ENCODE measurements at places on chromosomes 4 and X.

GRCh38 chr4:155571184-155571944 lies 95.3 kb upstream of the GUCY1A1 start:
- DNase-seq = no peak

DNA sequence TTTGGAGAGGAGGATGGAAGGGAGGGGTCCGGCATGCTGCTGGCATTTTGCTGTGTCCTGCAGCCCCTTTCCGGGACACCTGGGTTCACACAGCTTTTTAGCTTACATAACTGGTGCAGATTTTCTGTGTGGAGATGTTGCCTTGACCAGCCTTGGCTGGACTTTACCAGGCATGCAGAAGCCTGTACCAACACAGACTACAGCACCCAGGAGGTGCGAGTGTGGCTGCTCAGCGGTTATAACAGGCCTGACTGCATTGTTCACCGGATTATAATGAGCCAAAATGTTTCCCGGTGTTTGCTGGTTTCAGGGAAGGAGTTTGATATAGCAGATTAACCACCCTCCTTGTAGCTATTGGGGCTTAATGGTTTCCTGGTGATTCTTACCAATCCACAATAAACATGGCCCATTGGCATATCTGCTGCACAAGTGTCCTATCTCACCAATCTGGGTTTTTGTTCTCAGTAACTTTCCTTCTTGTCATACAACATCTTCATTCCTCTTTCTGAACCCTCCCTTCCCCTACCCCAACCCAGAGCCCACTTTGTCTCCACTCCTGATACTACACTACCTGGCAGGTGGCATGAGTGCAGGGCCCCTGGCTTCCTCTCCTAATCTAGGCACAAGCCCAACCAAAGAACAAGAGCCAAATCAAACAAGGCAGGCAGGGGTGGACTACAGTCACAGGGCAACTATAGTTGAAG lies 3.9 kb downstream of the RPL10 start:
- peak; percentile 44 for DNase-seq

GRCh38 chrX:154724993-154725756 lies 25.7 kb downstream of the GAB3 start:
- DNase-seq = no peak

DNA sequence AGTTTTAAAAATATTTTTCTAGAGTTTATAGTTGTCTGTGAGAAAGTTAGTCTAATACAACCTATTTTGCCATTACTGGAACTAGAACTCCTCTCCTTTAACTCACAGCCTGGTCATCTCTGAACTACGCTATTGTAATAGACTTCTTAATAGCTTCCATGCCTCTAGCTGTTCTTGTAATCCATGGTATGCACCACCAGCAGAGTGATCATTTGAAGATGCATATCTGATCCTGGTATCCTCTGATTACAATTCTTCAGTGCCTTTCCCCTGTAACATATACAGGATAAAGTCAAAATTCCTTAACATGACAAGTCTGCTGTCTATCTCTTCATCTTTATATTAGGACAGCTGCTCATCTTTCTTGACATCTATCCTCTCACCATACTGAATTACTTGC lies 37.6 kb upstream of the NALF2 start:
- DNase-seq = no peak

DNA sequence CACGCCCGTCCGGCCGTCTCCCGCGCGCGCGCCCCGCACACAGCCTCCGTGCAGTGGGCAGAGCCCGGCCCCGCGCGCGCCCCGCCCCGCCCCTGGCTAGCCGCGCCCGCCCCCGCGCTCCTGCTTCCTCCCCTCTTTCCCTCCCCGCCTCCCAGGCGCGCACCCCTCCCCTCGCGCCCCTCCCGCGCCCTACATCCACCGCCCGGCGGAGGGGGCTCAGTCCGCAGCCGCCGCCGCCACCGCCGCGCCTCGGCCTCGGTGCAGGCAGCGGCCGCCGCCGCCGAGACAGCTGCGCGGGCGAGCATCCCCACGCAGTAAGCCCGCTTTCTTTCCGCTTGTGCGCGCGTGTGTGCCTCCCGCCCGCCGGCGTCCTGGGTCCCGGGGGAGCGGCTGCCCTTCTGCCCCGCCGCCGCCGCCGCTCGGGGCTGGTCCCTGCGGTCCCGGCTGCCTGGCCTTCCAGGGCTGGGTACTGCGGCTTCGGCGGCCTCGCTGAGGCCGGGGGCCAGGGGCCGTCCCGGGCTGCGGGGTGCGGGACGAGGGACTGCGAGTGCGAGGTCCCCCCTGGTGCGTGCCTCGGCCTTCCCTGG lies at the start of gene FHL1:
TSS of gene FHL1 (plus strand) at position 219 of the 587 bp plus-strand sequence.
- DNase-seq = peak; percentile 40

DNA sequence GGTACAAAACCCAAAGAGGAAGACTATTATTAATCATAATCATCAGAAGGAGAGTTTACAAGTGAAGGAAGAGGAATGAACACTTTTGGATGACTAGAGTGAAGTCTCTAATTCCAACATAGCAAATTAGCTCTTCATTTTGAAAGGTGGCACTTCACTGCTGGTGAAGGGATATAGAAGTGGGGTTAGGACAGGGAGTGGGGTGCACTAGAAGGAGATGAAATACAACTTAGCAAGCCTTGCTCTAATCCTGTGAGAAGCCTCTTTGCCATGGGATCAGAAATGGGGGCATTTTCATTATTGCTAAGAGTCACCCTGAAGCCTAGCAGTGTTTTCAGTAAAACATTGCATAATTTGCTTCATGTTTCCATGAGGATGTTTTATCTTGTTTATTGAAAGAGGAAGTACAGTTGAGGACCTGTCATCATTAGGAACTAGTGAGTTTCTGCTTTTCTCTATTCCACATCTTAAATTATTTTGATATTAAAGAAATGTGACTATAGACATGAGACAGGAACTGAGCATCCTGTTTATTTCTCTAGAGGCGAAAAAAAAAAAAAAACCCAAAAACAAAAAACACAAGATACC lies 9.3 kb upstream of the GRPR start:
- DNase-seq = no peak

DNA sequence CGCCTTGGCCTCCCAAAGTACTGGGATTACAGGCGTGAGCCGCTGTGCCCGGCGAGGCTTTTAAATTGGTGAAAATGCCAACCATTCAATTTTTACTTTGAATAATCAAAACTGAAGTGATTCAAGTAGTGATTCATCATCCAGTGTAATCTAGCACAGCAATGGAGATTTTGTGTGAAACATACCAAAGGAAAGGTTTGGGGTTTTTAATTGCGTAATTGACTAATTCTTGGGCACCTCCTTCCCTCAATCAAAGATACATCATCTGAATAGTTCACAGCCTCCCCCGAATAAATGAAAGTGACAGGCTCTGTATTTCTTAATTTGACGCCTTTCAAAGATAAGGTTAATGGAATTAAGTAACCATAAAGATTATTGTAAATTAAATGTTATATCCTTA lies 69.0 kb downstream of the DMD start:
- DNase-seq = no peak

DNA sequence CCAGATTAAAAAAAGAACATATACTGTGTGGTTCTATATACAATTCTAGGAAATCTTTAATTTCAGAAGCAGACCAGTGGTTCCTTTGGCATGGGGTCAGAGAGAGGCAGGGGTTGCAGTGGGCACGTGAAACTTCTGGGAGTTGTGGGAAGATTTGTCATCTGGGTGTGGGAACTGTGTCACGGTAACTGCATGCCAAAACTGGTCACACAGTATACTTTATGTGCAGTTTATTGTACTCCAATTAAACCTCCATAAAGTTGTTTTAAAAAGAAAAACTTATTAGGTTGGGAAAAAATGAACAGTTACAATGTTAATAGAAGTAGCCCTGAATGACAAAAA lies 26.7 kb upstream of the STS start:
- peak; percentile 74 for DNase-seq

- DNase-seq = no peak
These were observed 717 bp downstream of the EDA start for GRCh38 chrX:69616457-69617203.

DNA sequence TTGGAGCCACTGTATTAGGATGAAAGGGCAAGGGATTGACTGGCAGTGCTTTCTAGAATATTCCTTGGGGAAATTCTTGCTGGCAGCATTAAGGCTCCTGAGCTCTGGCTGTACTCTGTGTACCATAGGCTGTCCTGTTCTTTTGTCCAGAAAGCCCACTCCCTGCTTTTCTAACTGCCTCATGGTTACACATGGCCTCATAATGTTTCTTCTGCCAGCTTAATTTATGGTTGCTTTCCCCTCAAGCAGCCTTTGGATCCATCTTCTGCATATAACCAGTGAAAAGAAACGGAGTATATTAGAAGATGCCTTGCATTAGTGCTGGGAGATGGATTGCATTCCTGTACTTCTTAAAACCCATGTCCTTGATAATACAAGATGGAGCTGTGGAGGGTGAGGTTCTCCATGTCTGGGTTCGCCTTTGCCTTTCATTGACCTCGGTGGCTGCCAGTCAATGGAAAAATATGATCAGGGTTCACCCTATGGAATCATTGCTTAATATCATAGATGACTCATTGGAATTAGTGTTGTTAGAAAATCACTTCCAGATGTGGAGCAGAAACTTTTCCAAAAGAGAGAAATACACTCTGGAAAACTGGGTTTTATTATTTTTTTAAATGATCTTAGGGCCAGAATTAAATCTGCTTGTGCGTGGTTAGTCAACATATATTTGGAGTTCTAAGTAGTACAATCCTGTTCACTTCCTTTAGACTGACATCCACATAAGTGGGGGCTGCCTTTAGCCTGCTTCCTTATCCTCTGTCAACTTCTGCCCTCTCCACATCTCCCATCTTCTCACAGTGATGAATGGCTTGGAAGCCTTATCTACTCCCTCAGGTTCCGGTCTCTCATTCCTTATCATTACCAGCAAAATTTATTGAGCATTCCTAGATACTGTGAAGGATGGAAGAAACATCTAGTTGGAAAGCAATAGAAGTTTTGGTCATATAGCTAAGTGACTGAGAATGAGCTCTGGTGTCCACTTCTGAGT lies 24.9 kb downstream of the DOCK11 start:
- peak; percentile 5 for DNase-seq

- DNase-seq = no peak
These were observed 16.0 kb downstream of the MCF2 start for GRCh38 chrX:139691843-139692505.

- DNase-seq = no peak
These were observed 3.8 kb downstream of the APLN start for GRCh38 chrX:129650821-129651510.

GRCh38 chr4:77922158-77923094 lies 59.8 kb downstream of the MRPL1 start:
- peak; percentile 56 for DNase-seq

DNA sequence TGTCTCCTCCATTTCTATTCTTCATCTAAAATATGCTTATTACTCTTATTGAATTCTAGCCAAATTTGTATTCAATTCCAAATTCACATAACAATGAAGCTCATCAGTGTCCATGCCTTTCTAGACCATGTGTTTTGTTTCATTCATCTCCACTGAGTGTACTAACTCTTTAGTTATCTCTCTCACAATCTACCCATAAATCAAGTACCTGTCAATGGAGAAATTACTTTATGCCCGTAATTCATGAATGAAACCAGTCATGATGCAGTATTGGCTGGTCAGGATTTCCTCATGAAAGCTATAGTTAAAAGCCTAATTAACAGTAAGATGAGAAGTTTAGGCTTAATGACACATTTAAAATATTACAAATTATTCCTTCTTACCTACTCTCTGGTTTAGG lies 12.2 kb upstream of the TMPRSS11F start:
- DNase-seq = no peak

GRCh38 chrX:116238093-116238492 lies 67.5 kb downstream of the AGTR2 start:
- DNase-seq = no peak

- no peak for DNase-seq
These were observed 46.1 kb upstream of the CITED1 start for GRCh38 chrX:72351606-72352334.

DNA sequence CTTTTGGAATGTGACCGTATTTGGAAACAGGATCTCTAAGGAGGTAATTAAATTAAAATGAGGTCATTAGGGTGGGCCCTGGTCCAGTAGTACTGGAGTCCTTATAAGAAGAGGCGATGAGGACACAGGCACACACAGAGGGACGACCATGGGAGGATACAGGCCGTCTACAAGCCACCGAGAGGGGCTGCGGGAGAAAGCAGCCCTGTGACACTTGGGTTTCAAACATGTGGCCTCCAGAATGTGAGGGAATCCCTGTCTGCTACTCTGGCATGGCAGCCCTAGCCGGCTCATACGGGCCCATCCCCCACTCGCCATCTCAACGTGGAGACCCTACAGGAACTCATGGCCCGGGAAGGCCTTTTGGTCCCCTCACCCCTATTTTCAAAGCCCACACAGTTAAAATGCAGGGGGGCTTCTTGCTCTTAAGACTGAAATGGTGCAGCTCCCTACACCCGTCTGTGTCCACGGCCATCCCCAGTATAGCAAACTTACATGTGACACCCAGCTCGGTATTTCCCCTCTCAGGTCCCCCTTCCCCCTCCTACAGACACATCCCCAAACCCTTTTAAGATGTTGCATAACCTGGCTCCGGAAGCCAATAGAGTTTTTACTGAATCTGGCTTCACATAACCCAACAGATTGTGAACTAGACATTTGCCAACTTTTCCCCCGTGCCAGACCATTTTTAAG lies 124.1 kb upstream of the TBL1X start:
- peak; percentile 25 for DNase-seq

- peak; percentile 13 for DNase-seq
These were observed 901 bp downstream of the JADE1 start for GRCh38 chr4:128810331-128810870.

- peak; percentile 80 for DNase-seq
These were observed 124.4 kb downstream of the CPE start for GRCh38 chr4:165502916-165503907.

DNA sequence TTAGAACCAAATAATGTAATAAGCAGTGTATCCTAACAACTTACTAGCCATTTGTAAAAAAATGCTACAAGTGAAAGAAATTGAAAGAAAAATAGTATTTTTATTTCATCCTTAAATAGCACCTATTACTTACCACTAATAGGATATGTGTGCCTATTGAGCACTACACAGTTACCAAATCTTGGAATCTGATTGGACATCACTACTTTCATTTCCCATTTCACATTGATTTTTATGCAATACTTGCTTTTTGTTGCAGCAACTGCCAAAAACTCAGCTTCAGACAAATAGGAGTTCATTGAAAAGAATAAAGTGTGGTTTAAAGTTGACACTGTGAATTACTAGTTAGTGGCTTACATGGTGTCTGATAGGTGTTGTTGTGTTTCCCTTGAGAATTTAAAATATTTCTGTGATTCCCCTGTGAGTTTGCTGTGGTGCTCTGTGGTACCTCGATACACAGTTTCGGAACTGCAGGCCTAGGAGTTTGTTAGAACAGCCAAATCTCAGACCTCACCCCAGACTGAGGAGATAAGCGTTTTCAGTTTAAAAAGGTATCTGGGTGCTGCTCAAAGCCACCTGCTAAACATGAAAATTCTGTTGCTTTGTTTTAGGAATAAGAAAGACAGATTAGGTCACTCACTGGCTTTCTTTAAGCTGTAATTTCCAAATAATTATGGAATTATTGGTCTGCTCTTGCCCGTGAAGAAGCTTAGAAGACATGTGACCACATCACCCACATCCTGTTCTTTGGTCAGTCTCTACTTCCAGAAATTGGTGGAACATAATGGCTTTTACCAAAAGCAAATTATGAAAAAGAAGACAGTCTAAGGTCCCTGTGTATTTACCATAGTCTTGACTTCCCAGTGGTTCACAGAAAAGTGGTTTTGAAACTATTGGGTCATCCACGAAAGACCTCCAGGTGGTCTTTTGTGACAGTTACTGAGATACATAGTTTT lies 97.8 kb downstream of the SYTL5 start:
- no peak for DNase-seq

Data from PC-3 (cell line).